Stimulated activated CD8-positive, alpha-beta memory T cell treated with anti-CD3 and anti-CD28 coated beads, Interleukin-12 subunit alpha, Interleukin-12 subunit beta, amount 100 ng/mL, for 1 hour (primary cell): ENCODE measurements at places on chromosomes 5 and 9.
A peak's percentile ranks its signal among the peaks of the same experiment; 100 is the strongest.

DNA sequence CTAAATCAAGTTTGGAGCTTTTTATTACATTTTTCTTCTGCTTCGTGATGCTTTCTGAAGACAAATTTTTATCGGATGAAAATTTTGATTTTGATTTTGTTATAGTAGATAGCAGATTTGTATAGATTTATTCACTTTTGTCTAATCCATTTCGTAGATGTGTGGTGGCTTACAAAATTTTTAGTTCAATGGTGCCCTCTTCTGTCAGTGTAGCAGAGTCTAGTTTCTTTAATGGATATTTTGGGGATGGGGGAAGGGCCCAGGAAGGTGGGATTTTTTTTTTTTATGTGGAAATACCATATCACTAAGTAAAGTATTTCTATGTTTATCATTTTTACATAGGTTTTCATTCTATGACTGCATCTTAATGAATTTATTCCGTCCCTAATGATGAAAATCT, 259.9 kb upstream of the TARS1 start:
- DNase-seq = no peak

- DNase-seq = no peak
These were observed 179.8 kb downstream of the DCP2 start for GRCh38 chr5:113156271-113156877.

GRCh38 chr9:126704157-126704891, 90.6 kb downstream of the LMX1B start:
- no peak for DNase-seq

- DNase-seq = no peak
These were observed 102.5 kb upstream of the DHFR start for GRCh38 chr5:80757290-80757689.

DNA sequence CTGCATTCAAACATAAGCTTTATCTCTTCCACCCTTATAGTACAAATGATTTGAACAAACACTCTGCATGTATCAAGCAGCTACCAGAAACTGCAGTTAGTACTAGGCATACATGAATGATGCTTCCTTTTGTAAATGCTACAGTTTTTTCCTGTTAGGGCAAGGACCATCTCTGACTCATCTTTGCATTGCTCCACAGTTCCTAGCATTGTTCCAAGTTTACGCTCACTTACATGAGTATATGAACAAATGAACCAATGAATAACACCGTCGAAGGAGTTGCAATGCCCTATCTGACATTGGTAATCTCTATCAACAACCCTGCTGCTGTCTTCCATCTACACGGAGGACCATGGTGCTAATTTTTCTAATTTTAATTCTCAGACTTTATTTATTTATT, 2.1 kb upstream of the ALDH7A1 start:
- DNase-seq = no peak

DNA sequence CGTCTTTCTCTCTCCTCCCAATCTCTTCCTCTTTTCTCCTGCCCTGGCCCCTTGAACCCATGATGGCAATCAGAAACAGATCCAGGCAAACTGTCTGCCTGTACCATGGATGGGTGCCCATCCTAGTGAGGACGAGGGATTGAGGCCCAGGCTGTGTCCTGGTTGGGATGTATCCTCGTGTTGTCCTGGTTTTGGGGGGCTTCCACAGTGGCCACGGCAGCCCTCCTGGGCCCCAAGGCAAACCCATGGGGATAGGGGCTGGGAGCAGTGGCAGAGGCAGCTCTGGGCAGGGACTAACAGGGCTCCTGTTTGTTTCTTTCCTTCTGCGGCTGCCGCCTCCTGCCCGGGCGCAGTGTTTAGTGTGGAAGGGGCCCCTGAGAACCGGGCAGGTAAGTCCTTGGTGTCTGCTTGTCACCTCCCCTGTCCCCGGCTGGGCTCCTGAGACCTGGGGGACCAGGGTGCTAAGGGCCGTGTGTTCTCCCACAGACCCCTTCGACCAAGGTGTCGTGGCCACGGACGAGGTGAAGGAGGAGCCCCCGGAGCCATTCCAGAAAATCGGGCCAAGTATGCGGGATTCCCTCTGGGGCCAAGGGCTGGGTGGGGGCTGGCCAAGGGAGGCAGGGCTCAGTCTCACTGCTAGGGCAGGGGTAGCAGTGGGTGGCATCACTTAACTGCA, 70.0 kb downstream of the AMBP start:
- no peak for DNase-seq

DNA sequence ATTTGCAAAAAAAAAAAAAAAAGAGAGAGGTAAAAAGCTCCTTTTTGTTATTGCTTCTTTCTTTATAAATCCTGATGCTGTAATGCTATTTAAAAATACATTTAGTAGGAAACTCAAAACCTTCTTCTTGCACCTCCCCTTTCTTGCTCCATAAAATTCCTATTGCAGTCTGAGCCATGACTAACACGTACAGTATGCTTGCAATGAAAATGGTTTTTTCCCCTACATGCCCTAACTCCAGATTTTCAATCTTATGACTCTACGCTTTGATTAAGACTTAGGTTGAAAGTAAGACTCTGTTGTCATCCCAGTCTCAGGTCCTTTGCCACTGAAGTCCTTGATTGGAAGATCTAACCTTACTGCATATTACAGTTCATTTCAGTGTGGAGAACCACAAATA, 23.9 kb downstream of the FGF10 start:
- DNase-seq = no peak

- no peak for DNase-seq
These were observed 324.2 kb upstream of the NUDT12 start for GRCh38 chr5:103886826-103887225.

DNA sequence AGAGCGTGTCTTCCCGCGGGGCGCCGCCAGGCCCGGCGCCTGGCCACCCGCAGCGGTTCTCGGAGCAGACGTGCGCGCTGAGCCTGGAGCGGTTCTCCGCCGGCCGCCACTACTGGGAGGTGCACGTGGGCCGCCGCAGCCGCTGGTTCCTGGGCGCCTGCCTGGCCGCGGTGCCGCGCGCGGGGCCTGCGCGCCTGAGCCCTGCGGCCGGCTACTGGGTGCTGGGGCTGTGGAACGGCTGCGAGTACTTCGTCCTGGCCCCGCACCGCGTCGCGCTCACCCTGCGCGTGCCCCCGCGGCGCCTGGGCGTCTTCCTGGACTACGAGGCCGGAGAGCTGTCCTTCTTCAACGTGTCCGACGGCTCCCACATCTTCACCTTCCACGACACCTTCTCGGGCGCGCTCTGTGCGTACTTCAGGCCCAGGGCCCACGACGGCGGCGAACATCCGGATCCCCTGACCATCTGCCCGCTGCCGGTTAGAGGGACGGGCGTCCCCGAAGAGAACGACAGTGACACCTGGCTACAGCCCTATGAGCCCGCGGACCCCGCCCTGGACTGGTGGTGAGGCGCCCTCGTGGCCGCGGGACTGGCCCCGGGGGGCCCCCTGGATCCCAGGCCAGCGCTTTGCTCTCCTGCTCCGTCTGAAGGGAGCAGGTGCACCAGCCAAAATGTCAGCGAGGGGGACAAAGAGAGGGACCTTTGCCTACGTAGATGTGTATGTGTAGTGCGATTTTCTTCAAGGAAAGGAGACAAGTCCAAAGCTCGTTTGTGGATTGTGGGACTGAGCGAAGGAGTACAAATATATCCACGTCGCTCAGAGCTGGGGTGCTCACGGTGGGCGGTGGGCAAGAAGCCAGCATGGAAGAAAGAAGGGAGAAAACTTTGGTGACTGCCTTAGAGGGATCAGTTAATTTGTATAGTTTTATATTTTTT, 19.5 kb downstream of the BTNL9 start:
- no peak for DNase-seq

DNA sequence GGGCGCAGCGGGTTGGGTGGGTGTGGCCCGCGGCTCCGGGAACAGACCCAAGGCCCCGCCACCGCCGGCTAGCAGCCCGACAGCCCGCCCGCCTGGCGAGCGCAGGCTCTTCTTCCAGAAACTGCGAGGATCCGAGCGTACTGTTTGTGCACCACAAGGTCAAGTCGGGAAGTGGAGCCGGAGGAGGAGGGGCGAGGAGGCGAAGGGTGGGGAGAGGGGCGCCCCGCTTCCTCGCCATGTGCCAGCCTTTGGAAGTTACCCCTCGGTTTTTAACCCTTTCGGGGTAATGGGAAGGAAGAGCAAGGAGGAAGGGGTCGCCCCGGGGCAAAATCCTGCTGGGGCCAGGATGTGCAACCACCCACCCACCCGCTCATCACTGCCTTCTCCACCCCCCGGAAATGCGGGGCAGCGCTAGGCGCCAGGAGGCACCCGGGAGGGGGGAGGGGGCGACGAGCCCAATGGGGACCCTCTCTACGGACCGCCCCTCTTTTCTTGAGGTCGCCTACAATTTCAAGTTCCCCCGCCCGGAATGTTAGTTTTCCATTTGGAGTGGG, 1.1 kb upstream of the JADE2 start:
- DNase-seq = peak; percentile 45

DNA sequence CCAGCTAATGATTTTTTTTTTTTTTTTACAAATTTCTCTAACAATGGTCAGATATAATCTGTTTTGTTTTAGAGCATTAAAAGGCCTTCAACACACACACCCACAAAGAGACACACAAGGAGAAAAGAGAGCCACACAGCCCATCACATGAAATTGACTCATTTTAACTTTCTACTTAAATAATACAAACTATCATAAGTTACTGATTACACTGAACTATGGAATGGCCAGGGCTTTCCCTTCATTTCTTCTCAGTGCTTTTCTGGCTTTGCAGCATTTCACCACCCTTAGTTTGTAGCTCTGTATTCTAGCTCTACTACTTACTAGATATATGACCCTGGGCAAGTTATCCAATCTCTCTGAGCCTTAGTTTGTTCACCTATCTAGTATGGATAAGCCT, 13.2 kb downstream of the REEP5 start:
- no peak for DNase-seq

DNA sequence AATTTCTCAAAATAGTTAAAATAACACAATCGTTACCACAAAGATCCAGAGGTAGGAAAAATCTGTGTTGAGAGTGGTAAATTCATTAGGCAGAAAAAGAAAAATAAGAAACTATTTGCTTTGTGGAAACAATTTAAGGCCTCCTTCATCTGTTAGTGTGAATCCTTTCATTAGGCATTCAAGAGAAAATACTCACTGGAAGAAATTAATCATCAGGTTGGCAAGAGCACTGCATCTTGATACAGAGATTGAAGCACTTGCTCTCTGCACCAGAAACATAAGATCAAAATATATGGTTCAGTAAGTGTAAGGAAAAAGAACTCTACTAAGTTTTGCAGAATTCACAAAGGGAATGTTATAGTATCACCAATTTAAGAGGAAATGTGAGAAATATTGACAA, 44.4 kb downstream of the TTC39B start:
- DNase-seq = no peak

- no peak for DNase-seq
These were observed 93.8 kb downstream of the ADAMTS2 start for GRCh38 chr5:179251276-179251969.

DNA sequence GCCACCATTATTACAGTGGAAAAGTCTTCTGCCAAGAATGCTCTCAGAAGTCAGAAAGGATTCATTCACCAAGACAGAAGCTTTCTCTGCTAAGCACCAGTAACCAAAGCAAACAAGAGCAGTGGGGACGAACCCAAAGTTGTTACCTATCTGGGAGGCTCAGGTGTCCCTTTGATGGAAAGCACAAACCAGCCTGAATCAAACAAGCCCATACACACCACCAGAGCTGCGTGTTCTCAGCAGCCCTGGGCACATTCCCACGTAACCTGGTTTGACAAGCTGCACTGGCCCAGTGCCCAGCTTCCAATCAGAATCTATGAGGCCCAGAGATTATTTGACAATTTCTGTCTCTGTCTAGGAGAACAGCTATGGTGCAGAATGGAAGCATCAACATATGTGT, 252.6 kb downstream of the ACTL7B start:
- no peak for DNase-seq

GRCh38 chr5:105218018-105218417, 1655.4 kb upstream of the NUDT12 start:
- DNase-seq = no peak

- DNase-seq = no peak
These were observed 256.0 kb downstream of the TMEM167A start for GRCh38 chr5:82820961-82821845.

GRCh38 chr5:32144378-32145207, 29.5 kb downstream of the GOLPH3 start:
- DNase-seq = no peak

DNA sequence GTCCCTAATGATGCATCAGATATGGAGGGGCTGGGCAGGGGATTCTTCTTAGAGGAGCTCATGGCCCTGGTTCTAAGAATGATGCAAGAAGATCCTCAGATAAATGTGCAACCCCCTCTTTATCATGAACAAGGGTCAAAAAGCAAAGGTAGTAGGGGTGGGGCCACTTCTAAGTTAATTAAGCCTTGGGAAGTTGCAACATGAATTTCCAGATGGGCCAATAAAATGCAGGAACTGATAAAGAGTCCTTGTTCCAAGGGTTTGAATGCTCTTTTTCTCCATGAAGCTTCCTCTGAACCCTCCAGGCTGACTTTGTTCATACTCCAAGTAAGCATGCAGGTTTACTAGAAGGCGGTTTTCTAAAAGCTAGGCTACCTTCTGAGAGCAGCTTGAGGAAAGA, 25.6 kb downstream of the PCA3 start:
- no peak for DNase-seq

- no peak for DNase-seq
These were observed 396.4 kb downstream of the TMEM232 start for GRCh38 chr5:110329955-110330525.

- DNase-seq = no peak
These were observed 42.3 kb upstream of the SEMA6A start for GRCh38 chr5:116616876-116617275.

DNA sequence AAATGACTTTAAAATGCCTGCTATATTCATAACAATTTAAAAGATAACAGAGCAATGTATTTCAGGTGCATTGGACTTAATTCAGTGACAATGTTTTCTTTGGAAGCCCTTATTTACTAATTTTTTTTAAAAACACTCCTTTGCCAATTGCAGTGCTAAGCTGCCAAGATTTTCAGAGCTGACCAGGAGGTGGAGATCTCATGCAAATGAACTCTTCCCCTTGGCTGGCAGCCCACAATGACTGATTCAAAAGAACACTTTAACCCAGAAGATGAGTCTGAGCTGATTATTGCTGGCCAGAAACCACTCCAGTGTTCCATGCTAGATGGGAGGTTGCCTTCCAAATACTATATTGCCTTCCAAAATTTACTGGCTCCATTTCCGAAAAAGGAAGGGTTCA, 128.3 kb upstream of the CCNH start:
- DNase-seq = no peak
